ENCODE measurements at places on chromosomes 2 and 18.

DNA sequence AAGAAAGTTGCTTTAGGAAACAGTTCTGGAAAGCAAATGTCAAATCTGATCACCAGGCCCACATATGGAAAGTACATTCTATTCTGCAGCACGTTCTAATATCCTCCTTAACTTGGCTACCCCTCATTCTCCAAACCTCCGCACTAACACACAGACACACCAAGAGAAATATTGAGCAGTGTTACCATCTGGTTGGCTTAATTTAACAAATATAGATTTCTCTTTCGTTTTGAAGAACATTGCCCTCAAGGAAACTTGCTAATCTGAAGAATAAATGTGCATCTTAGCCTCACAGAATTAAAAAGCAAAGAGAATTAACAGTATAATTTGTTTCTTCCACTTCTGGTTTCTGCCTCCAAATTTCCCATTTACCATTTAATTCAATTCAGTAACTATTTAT is 72.8 kb upstream of the TTC39C start:
- no peak for DNase-seq

- DNase-seq = peak; percentile 96
These were observed 17.9 kb upstream of the SFXN5 start for GRCh38 chr2:73089270-73090030.

DNA sequence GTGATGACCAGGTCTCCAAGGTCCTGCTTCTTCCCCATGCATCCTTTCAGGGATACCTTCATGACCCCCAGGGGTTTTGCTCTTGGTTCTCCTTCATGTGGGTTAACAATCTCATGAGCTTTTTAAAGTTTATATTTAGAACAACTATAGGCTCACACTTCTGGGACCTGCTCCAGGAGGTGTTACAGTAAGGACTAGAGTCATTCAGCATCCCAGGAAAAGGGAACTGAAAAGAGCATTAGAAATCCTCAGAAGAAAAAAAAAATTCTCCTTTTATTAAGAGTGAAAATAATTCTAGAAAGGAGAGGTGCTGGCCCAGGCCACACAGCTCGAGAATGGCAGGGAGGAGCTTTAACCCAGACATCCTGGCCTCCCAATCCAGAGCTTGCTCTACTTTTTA is 66.5 kb downstream of the SETBP1 start:
- DNase-seq = no peak

GRCh38 chr2:176455816-176456291 is 186.6 kb downstream of the MTX2 start:
- no peak for DNase-seq

- no peak for DNase-seq
These were observed 140.0 kb downstream of the ANTXR1 start for GRCh38 chr2:69152847-69153583.

GRCh38 chr2:124001696-124002430 is 23.2 kb upstream of the CNTNAP5 start:
- DNase-seq = no peak

- DNase-seq = peak; percentile 47
These were observed 725 bp downstream of the FBXO48 start for GRCh38 chr2:68466361-68466777.

GRCh38 chr2:41199334-41199733 is 747.4 kb upstream of the SLC8A1 start:
- no peak for DNase-seq

- peak; percentile 37 for DNase-seq
These were observed 21.0 kb downstream of the AGAP1 start for GRCh38 chr2:235514627-235515363.

- no peak for DNase-seq
These were observed 62.3 kb downstream of the ADCYAP1 start for GRCh38 chr18:966759-967576.

DNA sequence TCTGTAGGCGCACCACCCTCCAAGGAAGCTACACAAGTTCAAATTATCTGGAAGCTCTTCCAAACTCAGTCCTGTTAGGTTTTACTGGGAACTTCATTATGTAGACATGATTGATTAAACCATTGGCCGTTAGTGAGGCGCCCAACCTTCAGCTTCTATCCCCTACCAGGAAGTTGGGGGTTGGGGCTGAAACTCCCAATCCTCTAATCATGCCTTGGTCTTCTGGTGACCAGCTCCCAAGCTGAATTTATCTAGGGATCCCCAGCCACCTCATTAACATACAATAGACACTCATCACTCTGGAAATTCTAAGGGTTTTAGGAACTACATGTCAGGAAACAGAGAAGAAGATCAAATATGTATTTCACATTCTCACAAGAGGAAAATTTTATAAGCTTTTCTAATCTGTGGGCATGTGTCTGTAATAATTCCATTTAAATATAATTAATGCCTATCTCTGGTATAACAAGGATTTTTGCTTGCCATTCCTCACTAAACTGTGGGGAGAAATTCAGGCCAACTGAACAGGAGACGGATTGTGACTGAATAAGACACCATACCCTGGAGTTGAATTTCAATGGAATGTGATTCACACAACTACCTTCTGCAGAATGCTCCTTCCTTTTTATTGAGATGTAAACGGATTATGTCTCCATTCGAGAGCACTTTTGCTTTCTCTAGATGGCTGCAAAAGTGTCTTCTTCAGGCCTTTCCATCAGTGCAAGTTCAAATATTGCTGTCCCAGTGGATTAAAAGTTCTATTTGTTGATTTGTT is 328.6 kb downstream of the LRRTM1 start:
- DNase-seq = no peak

- DNase-seq = no peak
These were observed 1.6 kb downstream of the CDH2 start for GRCh38 chr18:28175150-28175929.

DNA sequence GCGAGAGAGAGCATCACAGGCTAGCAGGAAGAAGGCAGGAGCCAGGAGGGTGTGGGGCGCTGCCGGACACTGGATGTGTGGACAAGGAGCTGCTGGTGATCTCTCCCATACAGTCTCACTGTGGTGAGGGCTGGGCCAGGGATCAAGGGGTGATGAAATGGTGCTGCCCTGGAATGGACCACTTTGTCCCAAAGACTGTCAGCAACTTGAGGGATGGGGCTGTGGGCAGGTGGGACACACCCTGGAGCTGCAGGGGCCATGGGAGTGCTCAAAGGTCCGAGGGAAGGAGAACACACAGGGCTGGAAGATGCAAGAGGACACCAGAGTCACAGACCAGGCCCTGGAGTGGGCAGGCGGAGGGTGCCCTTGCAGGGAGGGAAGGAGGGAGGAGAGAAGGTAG is 38.0 kb downstream of the COA5 start:
- no peak for DNase-seq

- DNase-seq = no peak
These were observed 160.7 kb downstream of the RAB3GAP1 start for GRCh38 chr2:135212757-135213156.

GRCh38 chr2:96690306-96691021 is 47.9 kb downstream of the FER1L5 start:
- DNase-seq = no peak

DNA sequence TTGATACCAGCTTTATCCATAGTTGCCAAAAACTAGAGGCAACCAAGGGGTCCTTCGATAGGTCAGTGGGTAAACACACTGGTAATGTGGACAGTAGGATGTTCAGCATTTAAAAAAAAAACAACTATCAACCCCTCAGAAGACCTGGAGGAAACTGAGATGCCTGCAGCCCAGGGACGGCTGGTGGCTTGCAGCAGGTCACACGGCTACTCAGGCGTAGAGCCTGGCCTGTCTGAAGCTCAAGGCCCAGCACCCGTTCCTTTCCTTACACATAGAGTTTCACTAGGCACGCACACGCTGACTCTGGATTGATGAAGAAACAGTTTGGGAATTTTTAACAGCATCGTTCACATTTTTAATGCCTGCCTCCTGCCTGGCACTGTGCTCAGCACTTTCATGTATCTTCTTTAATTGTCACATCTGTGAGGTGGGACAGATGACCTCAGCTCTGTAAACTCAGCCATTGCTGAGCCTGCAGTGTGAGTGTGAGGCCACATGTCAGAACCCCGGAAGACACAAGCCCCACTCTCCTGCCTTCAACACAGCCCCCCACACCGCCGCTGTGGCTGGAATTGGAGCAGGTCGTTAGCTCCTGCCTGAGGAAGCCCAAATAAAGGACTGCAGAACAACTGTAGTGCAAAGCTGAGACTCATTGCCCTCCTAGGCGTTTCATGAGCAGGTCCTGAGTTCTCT is 40.7 kb downstream of the TRAPPC12 start:
- DNase-seq = no peak

DNA sequence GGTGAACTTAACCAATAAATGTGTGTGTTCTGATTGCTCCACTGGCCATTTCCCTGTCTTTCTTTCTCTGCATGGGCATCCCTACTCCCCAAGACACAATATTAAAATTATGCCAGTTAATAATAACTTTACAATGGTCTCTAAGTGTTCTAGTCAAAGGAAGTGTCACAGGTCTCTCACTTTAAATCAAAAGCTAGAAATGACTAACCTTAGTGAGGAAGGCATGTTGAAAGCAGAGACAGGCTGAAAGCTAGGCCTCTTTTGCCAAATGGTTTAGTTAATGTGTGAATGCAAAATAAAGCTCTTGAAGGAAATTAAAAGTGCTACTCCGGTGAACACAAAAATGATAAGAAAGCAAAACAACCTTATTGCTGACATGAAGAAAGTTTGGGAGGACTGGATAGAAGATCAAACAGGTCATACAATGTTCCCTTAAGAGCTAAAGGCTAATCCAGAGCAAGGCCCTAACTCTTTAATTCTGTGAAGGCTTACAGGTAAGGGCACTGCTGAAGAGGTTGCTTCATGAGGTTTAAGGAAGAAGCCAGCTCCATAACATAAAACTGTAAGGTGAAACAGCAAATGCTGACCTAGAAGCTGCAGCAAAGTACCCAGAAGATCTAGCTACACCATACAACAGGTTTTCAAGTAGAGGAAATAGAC is 44.0 kb upstream of the ARHGAP15 start:
- no peak for DNase-seq

GRCh38 chr2:106956416-106956815 is 70.4 kb upstream of the ST6GAL2 start:
- DNase-seq = no peak

GRCh38 chr18:48753691-48754090 is 197.1 kb downstream of the SMAD7 start:
- no peak for DNase-seq

DNA sequence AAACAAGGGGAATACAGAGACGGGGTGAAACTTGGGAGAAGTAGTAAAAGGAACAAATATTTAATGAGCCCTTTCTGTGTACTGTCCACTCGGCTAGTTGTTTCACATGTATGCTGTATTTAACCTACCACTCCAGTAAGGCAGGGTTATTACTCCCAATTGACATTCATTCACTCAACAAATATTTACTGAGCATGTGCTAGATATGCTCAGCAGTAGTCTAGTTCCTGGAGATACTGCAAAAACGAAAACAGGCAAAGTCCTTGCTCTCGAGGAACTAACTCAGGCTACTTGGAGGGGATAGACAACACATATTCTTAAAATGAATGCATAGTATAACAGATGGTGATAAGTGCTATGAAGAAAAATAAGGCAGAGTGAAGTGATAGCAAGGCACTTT is 207.3 kb downstream of the SS18 start:
- no peak for DNase-seq

DNA sequence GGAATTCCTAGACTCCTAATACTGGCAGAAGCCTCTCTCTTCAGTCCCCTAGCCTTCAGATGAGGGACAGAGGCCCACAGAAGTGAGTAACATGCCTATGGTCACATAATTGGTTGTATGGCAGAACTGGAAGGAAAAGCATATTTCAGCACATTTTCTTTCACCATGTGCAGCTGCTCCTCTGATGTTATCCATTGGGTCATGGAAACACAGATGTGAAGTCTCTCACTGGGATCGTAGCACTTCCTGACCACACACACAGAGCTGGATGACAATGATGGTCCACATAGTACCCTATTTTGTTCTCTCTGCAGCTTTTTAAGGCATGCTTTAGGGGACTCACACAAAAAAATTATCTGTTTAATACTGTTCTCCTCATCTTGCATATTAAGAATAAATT is 24.5 kb downstream of the MYO3B start:
- no peak for DNase-seq

- DNase-seq = no peak
These were observed 124.2 kb downstream of the FSIP2 start for GRCh38 chr2:185862657-185863398.

DNA sequence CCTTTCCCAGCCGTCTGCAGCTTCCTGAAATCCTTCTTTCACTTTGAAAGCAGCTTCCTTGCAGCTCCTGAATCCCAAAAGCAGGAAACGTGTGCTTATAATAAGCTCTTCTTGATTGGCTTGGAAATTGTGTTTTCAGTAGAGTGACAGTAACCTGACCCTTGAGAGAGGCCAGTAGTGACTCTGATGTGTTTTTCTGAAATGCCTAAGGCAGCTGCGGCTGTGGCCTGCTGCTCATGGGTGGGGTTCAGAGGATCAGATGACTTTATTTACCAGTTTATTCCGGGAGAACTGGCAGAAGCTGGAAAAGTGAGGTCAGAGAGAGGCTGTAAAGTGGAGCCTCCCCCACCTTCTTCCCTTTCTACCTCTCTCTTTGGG is 31.9 kb upstream of the RPIA start:
- DNase-seq = peak; percentile 85

DNA sequence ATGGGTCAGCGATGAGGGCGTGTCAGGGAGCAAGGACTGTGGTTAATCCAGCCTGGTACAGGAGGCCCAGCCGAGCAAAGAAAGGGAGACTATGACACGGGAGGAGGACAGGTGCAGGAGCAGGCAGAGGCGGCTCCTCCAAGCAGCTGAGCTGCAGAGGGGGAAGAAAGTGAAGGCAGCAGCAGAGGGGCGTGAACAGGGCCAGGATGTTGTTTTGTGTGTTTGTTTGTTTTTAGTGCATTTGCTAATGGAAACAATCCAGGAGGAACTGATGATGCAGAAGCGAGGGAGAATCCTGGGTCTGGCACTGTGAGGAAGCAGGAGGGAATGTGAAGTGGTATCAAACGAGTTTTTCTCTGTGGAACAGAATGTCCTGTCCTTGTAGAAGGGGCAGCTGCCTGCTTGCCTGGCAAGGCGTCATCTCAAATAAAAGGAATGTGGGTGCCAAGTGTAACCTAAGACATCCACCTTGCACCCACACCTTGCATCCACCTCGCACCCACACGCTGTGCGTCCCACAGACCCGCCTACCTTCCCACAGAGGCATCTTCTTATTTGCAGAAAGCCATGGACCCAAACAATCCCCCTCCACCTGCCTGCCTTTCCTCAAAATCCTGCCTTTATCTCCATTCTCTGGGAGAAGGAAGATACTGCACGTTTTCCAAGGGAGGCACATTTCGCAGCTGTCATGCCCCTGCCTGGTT is 134.8 kb downstream of the SH3BP4 start:
- no peak for DNase-seq

- DNase-seq = no peak
These were observed 21.4 kb downstream of the ZNF24 start for GRCh38 chr18:35322486-35323458.

- peak; percentile 8 for DNase-seq
These were observed 84.0 kb downstream of the LIPG start for GRCh38 chr18:49645841-49646351.

DNA sequence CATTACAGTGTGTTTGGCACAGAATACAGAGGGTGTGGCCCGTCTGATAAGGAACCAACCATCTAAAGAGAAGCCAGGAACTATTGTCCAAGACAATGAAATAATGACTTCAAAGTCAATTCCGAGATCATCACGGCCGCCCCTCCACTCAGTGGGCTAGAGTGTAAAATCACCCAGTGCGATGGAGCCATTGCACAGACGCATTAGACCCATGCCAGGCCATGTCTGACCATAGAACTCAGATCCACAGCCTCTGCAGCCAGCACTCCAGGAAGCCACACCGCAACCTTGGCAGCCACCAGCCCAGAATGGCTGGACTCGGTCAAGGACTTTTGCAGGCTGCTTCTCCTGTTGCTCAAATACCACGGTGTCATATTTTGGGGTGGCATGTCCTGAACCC is 835.7 kb downstream of the DCDC2C start:
- DNase-seq = no peak

- DNase-seq = no peak
These were observed 277.5 kb downstream of the AFF3 start for GRCh38 chr2:99864561-99865553.
